ENCODE measurements at places on chromosomes 2 and 18.

- peak; percentile 49 for DNase-seq
These were observed 49.9 kb upstream of the DAPL1 start for GRCh38 chr2:158745067-158745865.

GRCh38 chr18:67717800-67718199 lies 201.3 kb upstream of the DSEL start:
- no peak for DNase-seq

GRCh38 chr2:207930747-207931146 lies 94.6 kb downstream of the PLEKHM3 start:
- no peak for DNase-seq

DNA sequence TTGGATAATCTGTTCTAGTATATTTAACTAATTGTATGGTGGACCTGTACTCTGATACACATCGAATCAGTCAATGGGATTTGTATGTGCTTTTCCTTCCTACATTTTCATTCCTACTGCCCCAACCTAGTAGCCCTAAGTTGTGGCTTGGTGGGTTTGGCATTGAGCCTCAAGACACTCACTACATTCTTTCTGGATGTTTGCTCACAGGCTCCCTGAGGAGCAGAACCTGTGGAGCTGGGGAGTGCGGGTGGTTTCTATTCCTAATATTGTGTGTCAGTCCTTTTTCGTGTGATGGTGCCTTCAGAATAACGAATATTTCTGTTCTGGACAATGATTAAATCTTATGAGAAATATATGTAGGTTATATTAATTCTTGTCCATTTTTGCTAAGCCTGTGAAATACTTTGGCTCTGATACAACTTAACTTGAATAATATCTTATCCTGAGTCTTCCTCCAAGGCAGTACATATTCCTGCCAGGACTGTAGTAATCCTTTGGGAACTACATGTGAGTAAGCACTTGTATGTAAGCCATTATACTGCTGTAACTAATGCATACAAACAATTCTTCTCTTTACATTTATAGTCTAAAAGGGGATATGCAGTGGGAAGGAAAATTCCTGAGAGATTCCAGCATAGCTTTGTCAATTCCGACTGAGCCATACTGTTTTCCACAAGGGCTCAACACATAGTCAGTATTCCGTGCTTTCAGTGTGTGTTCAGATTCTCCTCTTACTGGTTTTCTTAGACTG lies 150.6 kb downstream of the AGPS start:
- DNase-seq = no peak

DNA sequence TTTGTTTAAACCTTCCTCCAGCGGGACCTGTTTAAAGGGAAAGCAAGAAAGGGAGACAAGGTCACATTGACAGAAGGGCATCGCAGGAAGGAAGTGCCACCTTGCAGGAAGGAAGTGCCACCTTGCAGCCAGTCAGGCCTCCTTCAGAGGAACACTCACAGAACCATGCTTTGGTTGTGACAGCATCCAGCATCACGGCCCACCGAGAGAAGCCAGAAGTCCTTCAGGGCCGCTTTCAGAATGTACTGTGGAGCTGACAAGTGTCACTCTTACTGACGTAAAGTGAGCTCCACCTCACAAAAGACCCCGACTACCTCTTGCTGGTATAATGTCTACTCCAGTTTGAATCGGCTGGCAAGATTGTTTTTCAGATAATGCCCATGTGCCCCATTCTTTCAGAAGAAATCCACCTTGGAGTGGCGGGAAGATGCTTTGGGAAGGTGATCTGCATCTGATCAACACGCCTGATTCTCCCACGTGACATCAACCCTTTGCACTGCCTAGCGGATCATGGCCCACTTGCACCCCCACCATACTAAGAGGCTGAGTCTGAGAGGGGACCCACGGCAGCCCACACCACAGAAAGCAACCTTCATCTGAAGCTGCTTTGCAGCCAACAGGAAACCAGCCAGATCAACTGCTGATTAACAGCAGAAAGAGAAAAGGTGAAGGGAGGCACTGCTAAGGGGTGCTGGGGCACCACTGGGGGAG lies 99.8 kb downstream of the UXS1 start:
- DNase-seq = peak; percentile 82

DNA sequence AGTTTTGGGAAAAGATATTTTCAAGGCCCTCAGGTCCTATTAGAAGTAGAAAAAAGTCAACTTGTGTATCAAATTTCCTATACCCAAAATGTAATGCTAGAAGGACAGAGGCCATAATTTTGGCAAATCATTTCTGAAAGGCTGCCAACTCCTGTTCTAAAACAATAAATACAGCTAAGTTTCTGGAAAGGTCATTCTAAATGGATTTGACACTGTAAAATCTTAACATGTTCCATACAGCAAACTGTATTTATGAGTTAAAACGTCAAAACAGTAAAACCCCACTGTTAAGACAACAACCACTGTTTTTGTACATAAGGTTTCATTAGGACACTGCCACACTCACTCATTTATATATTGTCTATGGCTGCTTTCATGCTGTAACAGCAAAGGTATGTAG lies 9.7 kb downstream of the FAM98A start:
- DNase-seq = no peak

GRCh38 chr18:6279308-6279707 lies 135.4 kb downstream of the L3MBTL4 start:
- no peak for DNase-seq

GRCh38 chr2:226971770-226972169 lies 135.9 kb downstream of the RHBDD1 start:
- DNase-seq = no peak

GRCh38 chr18:32771169-32771751 lies 1.6 kb downstream of the KLHL14 start:
- no peak for DNase-seq
